HEK293T (cell line): ENCODE measurements at places on chromosomes 1 and 21.

DNA sequence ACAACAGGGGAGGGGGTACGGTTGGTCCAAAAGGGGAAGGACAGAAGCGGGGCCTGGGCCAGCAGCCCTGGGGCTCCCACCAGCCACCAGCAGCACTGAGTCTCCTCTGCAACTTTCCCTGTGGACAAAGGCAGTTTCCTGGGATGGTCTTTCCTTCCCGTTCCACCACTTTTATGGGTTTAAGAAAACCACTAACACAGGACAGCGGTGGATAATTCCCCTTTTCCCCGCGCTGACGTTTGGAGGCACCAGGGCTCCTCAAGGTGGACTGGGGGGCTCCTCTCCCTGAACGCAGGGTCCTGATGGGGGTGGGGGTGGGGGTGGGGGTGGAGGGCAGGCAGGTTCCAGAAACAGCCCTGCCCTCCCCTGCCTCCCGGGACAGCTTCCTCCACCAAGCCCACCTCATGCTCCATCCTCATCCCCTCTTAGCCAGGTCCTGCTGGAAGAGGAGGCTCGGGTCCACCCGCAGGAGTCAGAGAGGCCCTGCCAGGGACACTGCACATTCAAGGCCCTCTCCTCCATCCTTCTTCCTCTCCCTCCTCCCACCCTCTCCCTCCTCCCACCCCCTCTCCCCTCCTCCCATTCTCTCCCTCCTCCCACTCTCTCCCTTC, 4.8 kb upstream of the COL6A1 start:
- no peak for DNase-seq

DNA sequence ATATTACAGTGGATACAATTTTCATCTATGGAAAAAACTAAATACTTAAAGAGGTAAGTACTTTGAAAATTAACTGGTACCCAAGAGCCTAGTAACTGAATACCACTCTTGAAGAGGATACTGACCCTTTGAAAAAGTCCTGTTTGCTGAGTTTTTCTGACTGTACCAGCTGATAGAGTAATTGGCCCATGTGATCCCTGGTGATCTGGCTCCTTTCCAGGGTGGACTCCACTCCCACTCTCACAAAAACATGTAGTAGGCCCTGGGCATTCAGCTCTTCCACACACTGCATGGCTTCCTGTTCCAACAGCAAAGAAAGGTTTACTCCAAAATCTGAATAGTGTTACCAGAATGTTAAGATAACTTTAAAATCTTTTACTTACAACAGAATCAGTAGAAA, 53.6 kb upstream of the HP1BP3 start:
- no peak for DNase-seq

DNA sequence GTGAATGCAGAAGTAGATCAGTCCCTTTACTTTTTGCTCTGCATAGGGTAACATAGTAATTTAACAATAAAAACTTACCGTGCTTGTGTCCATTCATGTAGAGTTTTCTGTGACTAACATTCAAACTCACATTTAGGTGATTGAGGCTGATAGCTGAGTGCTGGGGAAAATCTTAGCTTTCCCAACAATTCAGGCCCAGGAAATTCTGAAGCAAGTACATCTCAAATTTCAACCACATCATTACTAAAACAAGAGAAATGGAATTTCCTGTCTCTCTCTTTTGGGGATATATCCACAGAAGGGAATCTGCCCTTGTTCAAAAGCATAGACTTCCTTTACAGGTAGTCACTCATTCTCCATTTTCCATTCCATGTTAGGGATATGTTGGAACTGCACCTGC, 33.1 kb upstream of the C1orf146 start:
- DNase-seq, result no peak

- DNase-seq, result no peak
These were observed 4.6 kb downstream of the ATP13A2 start for GRCh38 chr1:17007121-17007520.

DNA sequence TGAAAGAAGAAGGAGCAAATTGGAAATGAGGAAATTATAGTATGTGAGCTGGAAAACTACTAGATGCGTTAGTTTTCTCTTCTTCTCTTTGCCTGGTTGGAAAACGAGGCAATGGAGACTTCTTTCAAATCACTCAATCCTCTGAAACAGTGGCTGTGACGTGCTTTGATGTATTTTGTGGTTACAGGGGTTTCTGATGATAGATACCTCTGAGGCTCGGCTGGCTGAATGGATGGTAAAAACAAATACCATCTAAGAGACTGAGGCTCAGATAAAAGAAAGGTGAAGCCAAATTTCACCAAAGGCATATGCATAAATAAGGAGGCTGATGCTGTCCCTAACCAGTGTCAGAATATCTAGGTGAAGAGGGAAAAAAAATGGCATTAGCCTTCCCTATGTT, 15.1 kb downstream of the MAB21L3 start:
- DNase-seq, result no peak

- DNase-seq, result no peak
These were observed 29.7 kb upstream of the CDC14A start for GRCh38 chr1:100322436-100323211.

- DNase-seq, result no peak
These were observed 474.3 kb upstream of the CAMK1G start for GRCh38 chr1:209109001-209109785.

DNA sequence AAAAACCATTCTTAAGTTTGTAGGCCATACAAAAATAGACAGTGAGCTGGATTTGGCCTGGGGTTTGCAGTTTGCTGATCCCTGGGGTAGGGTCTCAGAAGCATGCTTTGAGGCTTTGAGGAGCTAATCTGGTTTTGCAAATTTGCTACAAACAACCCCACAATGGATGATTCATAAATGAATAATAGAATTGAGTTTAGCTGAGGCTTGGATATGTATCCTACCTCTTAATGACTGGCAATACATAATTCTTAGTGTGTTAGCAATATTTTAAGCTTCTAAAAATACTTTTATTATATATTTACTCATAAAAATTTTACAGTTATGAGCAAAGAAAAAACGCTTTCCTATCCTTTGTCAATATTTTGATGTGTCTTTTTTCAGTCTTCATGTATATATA, 50.6 kb downstream of the ROR1 start:
- no peak for DNase-seq
